ENCODE measurements at places on chromosomes 2 and 18.

DNA sequence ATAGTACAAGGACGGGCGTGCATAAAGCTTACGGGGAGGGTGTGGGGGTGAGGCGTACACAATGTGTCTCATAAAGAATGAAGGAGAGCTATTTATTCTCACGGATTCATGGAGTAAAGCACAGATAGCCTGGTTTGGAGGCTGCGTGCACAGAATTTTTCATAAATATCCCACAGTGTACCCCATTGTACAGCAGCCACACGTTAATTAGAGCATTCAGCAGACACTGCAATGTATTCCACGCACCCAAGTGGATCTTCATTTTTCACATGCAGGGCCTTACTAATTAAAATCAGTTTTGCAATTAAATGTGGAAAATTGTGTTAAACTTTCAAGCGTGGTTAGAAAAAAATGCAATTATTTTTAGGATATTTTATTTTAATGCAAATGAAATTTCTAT is 227.7 kb upstream of the PXDN start:
- no peak for DNase-seq

DNA sequence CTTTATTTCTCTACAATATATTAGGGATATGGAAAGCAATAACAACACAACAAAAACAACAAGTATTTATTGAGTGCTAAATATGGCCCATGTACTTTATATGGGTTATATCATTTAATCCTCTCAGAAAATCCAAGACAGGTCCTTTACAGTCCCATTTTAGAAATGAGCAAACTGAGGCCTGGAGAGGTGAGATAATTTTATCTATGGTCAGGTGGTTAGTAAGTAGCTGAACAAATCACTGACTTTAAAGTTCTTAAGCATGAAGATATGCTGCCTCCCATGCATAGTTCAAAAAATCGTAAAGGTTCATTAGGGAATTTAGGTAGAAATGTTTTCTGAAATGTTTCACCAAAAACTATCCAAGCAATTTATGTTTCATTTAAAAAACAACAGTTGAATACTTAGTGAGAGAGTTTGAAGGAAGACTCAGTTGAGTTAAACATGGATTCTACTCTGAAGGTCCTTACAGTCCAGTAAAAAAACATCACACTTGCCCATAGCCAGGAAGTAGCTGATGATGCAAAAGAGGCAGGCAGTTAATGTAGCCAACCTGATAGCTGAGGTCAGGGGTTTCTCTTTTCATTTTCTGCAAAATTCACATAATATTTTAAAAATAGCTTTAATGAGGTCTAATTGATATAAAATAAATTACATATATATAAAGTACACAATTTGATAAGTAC is 7.6 kb upstream of the NFE2L2 start:
- no peak for DNase-seq

DNA sequence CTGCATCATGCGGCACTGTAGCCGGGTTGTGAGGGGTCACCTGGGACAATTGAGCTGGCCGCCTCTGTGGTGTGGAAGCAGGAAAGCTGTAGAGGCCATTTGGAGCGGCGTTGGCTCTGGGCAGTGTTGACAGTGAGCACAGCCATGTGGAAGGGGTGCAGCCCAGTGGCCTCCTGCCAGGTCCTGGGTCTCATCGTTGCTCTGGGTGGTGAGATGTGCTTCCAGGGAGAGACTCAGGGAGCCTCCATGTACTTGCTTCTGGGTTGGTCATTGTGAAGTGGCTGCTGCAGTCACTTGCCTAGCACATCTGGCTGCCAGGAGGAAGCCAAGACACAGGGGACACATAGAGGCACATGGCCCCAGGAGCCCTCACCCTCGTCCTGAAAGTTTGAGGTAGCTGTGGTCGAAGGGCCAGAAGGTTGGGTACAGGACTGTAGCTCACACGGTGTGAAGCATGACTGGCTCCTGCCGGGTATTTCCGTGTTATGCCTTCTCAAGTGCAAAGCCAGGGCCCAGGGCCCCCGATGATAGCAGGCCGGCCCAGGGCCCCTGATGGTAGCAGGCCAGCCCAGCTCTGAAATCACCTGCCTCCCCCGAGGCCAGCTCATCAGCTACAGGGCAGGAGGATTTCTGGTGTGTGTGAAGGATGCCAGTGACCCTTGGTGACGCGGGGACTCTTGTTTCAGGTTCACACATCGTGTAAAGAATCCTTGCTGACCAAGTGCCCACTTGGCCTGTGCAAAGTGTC is 82.6 kb downstream of the DGKD start:
- DNase-seq: no peak

- DNase-seq: no peak
These were observed 15.3 kb upstream of the TRPM8 start for GRCh38 chr2:233901884-233902283.

DNA sequence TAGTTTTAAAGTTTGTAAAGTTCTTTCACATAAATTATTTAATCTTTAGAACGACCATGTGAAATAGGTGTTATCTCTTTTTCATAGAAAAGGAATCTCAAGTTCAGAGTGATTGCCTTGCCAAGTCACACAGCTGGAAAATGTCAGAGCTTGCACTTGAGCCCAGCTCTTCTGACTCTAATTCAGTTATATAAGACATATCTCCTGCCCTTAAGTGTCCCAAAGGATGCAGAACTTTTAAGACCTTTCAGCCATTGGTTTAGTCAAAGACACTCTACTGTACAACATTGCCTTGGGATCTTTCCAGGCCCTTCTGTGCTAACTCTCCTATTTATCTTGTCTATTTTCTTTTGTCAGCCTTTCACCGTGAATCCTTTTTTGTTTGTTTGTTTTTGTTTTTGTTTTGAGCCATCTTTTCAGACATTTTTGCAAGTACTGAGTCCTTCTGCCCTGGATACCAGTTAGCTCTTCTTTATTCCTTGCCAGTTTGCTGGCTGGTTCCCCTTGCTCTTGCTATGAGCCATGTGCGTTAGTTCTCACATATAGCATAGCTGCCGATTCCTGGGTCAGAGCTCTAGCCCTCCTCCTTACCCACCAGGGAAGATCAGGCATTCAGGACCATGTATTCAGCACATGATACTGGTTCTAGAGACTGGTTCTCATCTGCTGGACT is 160.0 kb upstream of the MYO3B start:
- no peak for DNase-seq

GRCh38 chr2:150081775-150082481 is 405.5 kb downstream of the RND3 start:
- DNase-seq: no peak

GRCh38 chr2:15299904-15300520 is 261.1 kb downstream of the NBAS start:
- DNase-seq: no peak

DNA sequence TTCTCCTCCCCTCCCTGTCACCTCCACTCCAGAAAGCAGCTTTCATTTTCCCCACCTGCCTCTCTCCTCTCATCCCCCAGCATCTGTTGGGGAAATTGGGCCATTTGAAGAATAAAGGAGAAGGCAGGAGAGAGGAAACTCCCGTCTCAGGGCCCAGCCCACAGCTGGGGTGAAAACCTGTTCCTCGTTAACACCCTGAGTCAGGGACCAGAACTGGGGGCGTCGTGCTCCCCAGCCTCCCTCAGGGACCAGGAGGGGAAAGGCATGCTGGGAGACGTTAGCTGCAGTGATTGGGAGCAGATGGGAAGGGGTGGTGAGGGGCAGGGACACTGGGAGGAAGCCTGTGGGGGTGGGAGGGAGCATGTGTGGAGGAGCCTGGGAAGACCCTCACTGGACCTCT is 251.3 kb downstream of the DYSF start:
- DNase-seq: no peak

DNA sequence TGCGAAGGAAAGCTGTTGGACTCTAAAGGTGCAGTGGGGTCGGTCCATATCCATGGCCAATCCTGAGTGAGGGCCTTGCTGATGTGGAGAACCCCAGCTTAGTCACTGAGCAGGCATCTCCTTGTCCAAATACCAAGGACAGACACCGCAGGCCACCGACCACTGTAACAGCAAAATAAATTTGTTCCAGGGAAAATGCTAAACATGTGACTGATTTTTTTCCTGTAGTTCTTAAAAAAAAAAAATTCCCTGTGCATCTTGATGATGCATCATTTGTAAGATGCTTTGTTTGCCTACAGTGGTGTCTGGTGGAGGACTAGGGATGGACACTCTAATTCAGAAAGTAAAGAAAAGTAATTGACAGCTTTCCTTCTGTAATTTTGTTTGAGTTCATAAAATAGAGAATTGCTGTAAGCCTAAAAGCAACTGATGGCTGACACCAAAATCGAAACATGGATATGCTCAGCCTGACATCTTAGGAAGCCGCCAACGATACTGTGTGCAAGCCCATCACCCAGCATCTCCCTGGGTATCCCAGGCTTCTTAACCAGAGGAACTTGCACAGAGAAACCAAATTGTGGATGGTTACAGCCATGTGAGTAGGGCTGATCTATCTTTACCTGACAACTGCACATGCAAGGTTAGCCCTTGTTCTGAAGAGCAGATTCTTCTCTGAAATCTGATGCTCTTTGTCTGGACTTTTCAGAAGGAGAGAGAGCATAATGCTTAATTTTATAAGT is 188.6 kb downstream of the ARL4C start:
- no peak for DNase-seq

Measured in activated CD4-positive, alpha-beta T cell treated with anti-CD3 and anti-CD28 coated beads, Interleukin-2, amount 50 U/mL, for 4 hours (primary cell).